ENCODE measurements at places on chromosomes 1 and 21. TPM values are rescaled to one million over a fixed set of nuclear protein-coding genes. Genes with fewer than 3 reads are reported as not detected.
A peak's percentile ranks its signal among the peaks of the same experiment; 100 is the strongest.

Gene TPTE
- not detected for total RNA-seq

Gene GNAT2
- total RNA-seq: not detected

Gene FNDC10
- 7.7 TPM for total RNA-seq

- H3K36me3 ChIP-seq: peaks cover 17% of the 10 kb centered on the region
- DNase-seq: no peak
- peak overlapping the region; percentile 92 for H3K27ac ChIP-seq
Measured at GRCh38 chr1:2312515-2313301, 78.6 kb downstream of the MORN1 start.

- DNase-seq: no peak
- no peaks in the 10 kb centered on the region for H3K4me1 ChIP-seq
- H3K36me3 ChIP-seq: peaks cover 9% of the 10 kb centered on the region
- H3K4me3 ChIP-seq: no peak overlapping the region
Measured at GRCh38 chr1:6462412-6463119, 3.4 kb downstream of the TNFRSF25 start.

GRCh38 chr1:102886638-102887037 is 221.7 kb downstream of the COL11A1 start:
- DNase-seq: no peak
- H3K36me3 ChIP-seq: no peaks in the 10 kb centered on the region
- H3K27me3 ChIP-seq: no peaks in the 10 kb centered on the region
- no peak overlapping the region for H3K4me3 ChIP-seq

- H3K27me3 ChIP-seq: no peaks in the 10 kb centered on the region
- DNase-seq: no peak
- no peaks in the 10 kb centered on the region for H3K36me3 ChIP-seq
- no peaks in the 10 kb centered on the region for H3K4me1 ChIP-seq
- no peak overlapping the region for H3K4me3 ChIP-seq
Measured at GRCh38 chr1:76581712-76582111, 285.6 kb upstream of the ST6GALNAC5 start.

- peaks cover 17% of the 10 kb centered on the region for H3K4me1 ChIP-seq
- H3K27me3 ChIP-seq: peaks cover 15% of the 10 kb centered on the region
Measured at GRCh38 chr1:115826628-115827027, 14.3 kb downstream of the NHLH2 start.

All from lower lobe of right lung (tissue), 2 donors.